Stimulated activated CD4-positive, alpha-beta T cell treated with anti-CD3 and anti-CD28 coated beads, Interleukin-1b, Interleukin-23, amount 100 ng/mL, for 1 hour (primary cell): ENCODE measurements at places on chromosomes 5 and 9.

DNA sequence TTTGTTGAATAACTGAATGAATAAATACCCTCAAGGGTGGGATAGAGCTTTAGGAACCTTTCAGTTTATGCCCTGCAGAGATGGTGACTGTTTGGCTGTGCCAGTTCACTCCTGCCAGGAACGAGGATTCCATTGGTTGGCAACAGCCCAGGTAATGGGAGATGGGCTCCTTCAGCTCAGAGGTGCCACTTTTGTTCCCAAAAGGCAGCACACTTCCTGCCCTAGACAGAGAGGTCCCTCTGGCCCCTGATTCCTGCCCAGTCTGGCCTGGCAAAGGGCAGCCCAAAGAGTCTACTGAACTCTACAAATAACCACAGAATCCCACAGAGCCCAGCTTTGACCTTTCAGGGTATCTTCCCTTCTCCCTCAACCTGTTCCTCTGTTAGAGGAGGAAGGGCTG lies 1.6 kb downstream of the C9orf152 start:
- DNase-seq = no peak

- DNase-seq = no peak
These were observed 1.4 kb downstream of the GTF3C5 start for GRCh38 chr9:133032171-133032570.

- DNase-seq = no peak
These were observed 66.0 kb downstream of the PSMB7 start for GRCh38 chr9:124349267-124349666.

GRCh38 chr9:98861781-98862504 lies 54.5 kb downstream of the GALNT12 start:
- no peak for DNase-seq

- DNase-seq = no peak
These were observed 1632.8 kb downstream of the MAT2B start for GRCh38 chr5:165138236-165138635.

GRCh38 chr5:73789851-73790281 lies 163.9 kb downstream of the ARHGEF28 start:
- no peak for DNase-seq

- DNase-seq = no peak
These were observed 72.0 kb upstream of the NR4A3 start for GRCh38 chr9:99749641-99750040.

GRCh38 chr5:178143901-178144300 lies 9.8 kb downstream of the NHP2 start:
- no peak for DNase-seq

DNA sequence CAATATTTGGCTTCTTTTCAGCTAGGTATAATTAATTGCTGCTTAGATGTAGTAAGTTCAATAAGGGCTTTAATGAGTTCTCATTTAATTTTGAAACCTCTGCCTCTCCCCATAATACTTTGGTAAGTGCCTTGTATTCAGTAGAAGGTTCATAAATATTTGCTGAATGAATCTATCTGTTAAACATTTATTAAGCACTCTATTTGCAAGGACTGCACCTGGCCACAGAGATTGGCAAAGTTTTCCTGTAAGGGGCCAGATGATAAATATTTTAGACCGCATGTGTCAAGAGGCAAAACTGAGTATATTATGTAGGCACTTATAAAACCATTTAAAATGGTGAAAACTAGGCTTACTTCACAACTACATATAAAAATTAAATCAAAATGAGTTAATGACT lies 19.0 kb upstream of the GNA14 start:
- DNase-seq = no peak

GRCh38 chr5:78112931-78113330 lies 181.6 kb downstream of the AP3B1 start:
- DNase-seq = no peak

DNA sequence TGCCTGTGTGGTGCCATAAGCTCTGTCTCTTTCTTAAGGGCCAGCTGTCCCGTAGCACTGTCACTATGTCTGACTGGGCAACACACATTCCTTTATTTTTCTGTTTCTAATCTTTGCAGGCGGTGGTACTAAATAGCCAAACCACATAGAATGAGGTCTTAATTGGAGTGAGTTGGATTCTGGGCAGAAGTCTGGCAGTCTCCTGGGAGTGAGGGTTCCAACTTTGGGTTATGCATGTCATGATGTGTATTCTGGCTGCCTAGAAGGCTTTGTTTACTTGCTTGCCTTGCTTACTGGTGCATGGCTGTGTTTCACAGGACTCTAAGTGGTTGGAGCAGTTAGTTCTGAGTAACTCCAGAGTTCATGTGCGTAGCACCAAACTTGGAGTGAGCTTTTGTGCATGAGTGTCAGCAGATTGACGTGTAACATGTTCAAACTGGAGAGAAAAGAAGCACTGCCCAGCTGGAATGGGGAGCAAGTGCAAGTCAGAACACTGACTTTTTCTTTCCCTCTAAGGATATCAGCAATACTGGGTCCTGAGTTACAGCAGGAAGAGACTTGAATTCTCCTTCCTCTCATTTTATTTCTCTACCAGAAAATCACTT lies 185.8 kb downstream of the PCSK1 start:
- no peak for DNase-seq

DNA sequence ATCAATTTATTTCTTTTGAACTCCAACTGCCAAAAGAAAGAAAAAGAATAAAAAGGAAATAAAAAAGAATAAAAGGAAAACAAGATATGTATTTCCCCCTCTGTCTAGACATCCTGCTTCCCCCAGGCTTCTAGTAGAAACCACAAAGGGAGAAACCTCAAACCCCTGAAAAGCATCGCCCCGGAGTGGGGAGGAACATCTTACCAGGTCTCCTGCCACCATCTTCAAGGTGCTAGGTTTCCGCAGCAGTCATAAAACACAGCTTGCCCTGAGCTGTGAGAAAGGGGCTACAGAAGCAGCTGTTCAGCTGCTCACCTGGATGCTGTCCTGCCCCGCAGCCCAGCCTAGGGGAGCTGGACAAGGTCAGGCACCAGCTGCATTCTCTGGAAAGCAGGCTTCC lies 487.7 kb downstream of the GADD45G start:
- DNase-seq = no peak

DNA sequence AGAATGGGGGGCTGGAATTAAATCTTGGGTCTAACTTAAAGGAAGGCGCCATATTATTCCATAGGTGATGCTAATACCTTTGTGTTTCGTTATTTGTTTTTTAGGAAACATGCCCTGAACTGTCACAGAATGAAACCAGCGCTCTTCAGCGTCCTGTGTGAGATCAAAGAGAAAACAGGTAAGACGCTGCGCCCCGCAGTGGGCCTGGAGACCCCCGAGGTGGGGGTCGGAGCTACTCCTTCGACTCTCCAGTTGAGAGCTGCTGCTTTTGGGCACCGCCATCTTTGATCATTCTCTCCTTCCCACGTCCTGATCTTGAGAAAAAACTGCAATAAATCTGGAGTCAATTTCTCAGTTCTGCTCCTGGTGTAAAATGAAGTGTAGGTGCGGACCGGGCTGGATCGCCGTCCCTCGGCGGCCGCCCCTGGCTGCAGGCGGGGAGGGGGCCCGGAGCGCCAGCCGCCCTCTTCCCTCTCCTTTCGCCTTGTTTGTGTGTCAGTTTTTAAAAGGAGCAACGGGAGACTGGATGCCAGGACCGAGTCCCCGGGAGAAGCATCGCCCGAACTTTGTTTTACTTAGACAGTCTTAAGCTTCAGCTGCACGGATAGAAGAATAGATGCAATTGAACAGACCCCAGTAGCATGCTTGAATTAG lies 1.4 kb downstream of the PBX3 start:
- DNase-seq = no peak

GRCh38 chr9:129775448-129775798 lies 22.6 kb upstream of the PTGES start:
- DNase-seq = no peak

GRCh38 chr5:158382473-158382872 lies 523.5 kb upstream of the CLINT1 start:
- DNase-seq = no peak

DNA sequence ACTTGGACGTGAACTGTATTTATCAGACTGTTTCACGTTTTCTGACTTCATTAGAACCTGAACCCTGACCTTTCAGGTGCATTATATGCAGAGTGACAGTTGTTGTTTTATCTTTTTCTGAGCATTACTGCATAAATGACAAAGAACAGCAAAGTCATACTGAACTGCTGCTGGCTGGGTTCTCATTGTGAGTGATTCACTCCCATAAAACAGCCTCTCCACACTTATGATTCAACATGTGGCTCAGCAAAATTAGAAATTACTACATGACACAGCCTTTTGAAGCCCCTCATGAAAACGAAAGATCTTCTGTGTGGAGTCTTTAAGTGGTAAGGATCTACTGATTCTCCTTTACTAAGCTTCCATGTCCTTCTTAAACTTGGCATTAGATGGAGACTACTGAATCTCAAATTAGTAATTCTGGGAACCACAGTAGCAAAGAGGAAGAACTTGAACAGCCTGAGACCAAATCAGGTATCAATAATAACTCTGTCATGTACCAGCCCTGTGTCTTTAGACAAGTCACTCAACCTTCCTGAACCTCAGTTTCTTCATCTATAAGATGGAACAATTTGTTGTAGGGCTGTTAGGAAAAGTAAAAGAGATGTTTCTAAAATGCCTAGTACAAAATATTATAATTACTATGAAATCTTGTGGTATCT lies 172.3 kb upstream of the GNA14 start:
- DNase-seq = no peak

- DNase-seq = no peak
These were observed 182.6 kb upstream of the ELL2 start for GRCh38 chr5:96144289-96144688.

GRCh38 chr5:128966375-128966774 lies 1.1 kb downstream of the SLC27A6 start:
- DNase-seq = no peak

- DNase-seq = no peak
These were observed 62.5 kb upstream of the DNAH5 start for GRCh38 chr5:14006823-14007520.

DNA sequence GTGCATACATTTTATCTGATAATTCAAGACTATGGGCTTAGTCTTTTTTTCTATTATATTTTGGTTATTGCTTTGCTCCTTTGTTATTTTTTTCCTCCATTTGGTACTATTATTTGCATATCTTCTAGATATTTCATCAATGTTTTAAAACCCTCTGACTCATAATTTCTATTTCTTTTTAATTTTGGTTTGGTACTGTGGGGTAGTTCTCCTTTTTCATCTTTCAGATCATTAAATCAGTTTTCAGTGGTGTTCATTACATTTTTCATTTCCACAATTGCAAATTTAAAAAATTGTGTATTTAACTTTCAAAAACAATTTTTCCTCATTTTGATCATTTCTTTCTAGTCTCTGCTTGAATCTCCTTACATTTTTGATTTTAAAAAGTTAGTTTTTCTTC lies 7.5 kb upstream of the FRMPD1 start:
- no peak for DNase-seq

DNA sequence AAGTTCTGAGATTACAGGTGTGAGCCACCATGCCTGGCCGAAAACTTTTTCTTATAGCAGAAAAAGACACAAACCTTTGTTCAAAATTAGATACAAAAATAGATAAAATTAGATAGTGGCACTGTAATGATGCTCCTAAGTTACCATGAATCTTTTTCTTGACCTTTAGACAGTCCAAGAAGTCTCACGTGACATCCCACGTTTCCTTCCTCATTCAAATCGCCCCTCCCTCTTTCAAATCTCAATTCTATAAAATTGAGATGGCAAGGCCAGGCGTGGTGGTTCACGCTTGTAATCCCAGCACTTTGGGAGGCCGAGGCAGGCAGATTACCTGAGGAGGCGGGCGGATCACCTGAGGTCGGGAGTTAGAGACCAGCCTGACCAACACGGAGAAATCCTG lies 7.7 kb upstream of the ZCCHC10 start:
- DNase-seq = no peak

GRCh38 chr5:178149199-178149932 lies 4.3 kb downstream of the NHP2 start:
- no peak for DNase-seq

DNA sequence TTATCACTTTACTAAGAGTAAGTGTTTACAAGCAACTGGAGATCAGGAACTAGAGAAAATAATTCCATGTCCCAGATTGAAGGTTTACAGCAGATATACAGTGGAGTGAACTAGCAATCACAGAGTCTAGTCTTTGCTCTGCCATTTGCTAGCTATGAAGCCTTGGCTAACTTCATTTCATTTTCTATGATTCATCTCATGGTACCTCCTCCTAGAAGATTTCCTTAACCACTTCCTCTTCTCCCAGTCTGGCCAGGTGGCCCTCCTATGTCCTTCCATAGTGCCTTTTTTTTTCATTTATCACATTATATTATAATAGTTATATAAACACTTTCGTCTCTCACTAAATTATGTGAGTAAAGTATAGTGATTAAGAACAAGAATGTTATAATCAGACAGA lies 52.1 kb downstream of the GRIA1 start:
- DNase-seq = no peak

GRCh38 chr9:4850603-4851310 lies 58.0 kb downstream of the RCL1 start:
- no peak for DNase-seq

GRCh38 chr5:142313682-142314081 lies 11.1 kb downstream of the SPRY4 start:
- no peak for DNase-seq

DNA sequence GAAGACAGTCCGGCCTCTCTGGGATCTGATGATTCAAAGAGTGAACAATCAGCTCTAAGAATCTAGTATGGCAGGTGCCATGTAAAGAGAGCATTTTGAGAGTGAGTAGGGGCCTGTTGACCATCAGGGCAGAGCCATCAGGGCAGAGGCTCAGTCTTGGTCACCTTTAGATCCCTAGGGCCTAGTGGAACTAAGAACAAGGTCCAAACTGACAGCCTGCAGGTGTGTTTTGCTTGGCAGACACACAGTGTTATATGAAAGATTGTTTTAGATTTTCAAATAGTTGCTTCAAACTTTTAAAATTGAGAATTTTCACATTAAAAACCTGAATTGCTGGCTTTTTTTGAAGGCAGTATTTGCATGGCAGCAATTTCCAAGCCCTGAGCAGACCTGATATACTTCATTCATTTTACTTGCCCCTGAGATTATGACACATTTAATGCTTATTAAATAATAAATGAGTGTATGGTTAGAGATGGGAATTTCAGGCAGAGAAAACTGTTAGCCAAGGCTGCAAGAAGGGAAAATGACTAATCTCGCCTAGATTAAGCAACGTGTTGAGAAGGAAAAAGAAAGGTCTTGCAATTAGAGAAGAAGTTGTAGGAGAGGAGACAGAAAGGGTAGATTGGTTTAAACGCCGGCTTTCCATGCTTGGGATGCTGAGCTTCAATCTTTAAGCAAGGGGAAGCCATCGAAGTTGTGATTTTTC lies 279.6 kb downstream of the ARRDC3 start:
- no peak for DNase-seq
